ENCODE measurements at places on chromosomes 5 and 9.

DNA sequence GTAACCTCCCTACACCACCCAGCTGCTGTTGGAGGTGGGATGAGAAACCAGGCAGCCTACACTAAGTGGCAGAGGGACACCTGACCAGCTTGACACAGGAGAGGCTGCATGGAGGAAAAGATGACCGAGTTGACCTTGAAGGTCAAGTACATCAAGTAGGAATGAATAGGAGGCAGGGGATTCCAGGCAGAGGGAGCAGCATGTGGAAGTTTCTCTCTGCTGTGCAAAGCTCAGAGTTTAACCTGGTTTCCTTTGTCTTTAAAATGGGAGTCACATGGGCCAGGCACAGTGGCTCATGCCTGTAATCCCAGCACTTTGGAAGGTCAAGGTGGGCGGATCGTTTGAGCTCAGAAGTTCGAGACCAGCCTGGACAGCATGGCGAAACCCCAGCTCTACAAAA, 32.6 kb downstream of the SPRY4 start:
- no peak for DNase-seq

- no peak for DNase-seq
Observed at GRCh38 chr5:38673671-38674071, 117.2 kb upstream of the LIFR start.

DNA sequence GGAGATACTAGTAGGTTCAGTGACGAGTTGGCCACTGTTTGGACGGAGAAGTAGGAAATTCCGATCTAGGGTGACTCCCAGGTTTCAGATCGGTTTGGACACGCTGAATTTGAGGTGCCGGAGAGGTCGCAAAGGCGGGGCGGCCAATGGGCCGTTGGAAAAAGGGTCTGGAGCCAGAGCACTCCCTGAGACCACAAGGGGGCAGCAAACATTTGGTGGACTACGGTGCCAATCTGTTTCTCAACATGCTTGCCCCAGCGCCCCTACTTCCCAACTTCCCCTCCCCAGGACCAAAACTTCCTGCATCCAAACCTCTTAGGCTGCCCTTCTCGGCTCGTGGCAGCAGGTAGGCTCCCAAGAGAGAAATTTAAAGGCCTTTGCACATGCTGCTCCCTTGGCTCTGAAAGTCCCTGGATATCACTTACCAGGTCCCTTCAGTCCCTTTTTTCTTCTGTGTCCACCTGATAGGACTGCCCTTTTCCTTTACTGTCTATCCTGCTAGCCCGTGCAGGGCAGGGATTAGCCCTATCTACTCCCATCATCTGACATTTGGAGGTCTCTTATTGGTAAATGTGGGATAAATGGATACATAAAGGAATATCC, 992 bp upstream of the RPP25L start:
- peak; percentile 84 for DNase-seq

GRCh38 chr9:1959371-1959770, 55.8 kb upstream of the SMARCA2 start:
- no peak for DNase-seq

Measured in NCI-H748 treated with DMSO at 0.1 percent for 48 hours (cell line).